Stimulated activated CD8-positive, alpha-beta memory T cell treated with anti-CD3 and anti-CD28 coated beads, Interleukin-4, amount 100 ng/mL, for 1 hour (primary cell): ENCODE measurements at places on chromosomes 1 and 21.

DNA sequence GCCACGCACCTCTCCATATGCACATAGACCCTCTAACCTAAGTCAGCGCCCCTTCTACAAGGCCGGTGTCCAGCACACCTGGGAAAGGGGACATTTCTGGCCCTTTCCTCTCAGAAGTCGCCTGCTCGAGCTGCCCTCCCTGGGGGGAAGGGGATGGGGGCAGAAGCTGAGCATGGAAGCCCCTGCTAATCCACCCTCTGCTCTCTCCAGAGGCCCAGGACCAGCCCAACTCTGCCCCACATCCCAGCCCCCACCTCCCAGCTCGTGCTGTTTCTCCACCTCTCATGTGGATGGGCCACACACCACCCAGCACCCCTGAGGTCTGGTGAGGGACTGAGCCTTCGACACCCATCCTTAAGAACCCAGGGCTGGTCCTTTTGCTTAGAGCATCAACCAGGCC lies 14.8 kb downstream of the TNFRSF1B start:
- no peak for DNase-seq

GRCh38 chr1:40768146-40768990 lies 15.2 kb upstream of the KCNQ4 start:
- DNase-seq: no peak

DNA sequence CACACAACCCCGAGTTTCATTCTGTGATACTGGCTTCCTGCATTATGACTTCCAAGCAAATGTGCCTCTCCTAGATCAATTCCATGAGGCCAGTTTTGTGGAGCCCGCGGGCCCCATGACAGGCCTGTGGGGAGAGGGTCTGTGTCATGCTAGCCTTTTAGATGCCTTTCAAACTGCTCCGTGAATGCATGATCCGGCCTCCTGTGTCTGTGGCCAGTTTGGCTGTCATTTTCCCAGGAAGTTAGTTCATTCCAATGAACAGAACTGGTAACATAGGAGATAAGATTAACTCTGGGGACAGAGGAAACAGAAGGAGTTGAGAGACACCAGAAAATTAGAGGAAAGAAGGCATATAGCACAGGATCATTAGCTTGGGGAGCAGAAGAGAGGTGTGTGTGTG lies 3.2 kb downstream of the FNDC7 start:
- DNase-seq: no peak

GRCh38 chr1:227260433-227260832 lies 57.9 kb downstream of the CDC42BPA start:
- no peak for DNase-seq

- no peak for DNase-seq
Measured at GRCh38 chr21:25689226-25689625, 45.5 kb downstream of the ATP5PF start.

- DNase-seq: no peak
Measured at GRCh38 chr1:15994590-15995351, 9.3 kb upstream of the SRARP start.

GRCh38 chr1:27643600-27644368 lies 8.8 kb upstream of the FGR start:
- peak; percentile 42 for DNase-seq

DNA sequence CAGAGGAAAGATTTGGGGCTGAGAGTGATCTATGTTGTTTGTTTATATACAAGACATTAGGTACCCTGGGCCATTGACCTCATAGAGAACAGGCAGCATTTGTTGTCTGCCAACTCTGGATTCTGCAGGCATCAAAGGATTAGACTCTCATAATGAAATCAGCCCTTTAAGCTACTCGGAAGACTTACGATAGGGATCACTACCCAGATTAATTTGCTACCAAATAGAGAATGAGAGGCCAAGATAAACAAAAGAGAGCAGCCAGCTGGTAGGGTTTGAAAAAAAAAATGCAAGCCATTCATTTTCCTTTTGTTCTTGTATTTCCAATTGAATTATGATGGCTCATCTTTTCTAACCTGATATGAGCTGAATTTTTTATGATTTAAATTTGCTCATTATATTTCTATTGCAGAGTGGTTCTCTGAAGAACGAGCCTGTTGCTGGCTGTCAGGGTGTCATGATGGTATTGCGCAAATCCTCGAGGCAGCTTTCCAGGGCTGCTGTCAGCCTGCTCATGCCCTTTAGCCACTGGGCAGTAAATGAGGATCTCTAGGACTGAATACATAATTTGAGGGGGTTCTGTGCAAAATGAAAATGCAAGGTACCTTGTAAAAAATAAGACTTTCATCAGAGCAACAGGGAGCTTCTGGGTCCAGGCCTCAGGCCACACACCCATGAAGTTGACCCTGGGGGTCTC lies 116.4 kb upstream of the KCNJ15 start:
- no peak for DNase-seq

DNA sequence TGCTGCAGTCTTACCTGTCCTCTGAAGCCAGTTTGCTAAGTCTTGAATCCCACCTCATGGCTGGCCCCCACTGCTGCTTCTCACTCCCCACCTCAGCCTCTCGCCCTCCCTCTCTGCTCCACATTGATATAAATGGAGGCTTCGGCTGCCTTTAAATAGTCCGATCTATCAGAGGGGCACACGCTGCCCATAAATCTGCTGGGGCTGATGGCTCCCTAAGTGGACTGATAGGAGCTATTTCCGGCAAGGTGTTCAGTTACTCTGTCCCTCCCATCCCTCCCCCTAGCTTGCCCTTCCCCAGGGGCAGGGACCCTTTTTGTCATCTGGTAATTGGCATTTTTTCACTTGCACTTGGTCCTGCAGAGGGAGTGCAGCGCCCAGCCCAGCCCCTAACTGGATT lies 108.4 kb downstream of the TMEM53 start:
- DNase-seq: no peak

DNA sequence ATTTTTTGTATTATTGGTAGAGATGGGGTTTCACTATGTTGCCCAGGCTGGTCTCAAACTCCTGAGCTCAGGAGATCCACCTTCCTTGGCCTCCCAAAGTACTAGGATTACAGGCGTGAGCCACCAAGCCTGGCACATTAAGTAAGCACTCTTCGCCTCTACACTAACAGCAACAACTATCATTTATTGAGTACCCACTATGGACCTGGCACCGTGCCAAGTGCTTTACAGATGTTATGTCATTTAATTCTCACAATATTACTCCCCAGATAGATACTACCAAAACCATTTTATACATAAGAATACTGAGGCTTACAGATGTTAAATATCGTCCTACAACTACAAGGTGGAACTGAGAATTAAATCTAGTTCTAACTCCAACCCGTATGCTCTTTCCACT lies 50.1 kb downstream of the TUT4 start:
- no peak for DNase-seq

DNA sequence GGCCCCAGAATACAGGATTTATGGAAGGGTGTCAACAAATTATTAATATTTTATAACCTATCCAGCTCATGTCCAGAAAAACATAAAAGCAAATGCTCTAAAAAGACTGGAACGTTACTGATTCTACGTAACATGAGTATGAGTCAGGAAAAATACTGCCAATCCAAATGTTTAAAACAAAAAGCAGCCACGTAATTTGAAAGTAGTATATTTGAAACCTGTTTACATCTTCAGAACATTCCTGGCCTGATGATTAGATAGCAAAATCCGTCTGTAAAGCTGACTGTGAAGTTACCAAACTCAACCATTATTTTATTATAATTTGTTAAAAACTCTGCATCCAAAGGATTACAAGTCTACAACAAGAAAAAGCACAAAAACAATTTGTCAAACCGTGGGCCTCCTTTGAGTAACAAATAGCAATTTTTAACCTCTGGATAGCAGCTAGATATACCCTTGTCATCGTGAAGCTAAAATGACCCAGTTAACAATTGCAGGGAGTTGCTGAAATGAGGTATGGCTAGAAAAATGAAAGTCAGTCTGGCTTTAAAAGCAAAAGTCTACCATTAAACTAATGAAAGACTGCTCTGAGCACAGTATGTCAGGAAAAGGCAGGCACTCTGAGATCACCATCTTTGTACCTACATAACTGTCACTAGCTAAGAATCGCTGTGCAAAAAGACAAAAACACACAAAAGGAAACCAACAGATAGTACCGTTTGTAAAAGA lies 1.2 kb downstream of the UBR4 start:
- DNase-seq: no peak

DNA sequence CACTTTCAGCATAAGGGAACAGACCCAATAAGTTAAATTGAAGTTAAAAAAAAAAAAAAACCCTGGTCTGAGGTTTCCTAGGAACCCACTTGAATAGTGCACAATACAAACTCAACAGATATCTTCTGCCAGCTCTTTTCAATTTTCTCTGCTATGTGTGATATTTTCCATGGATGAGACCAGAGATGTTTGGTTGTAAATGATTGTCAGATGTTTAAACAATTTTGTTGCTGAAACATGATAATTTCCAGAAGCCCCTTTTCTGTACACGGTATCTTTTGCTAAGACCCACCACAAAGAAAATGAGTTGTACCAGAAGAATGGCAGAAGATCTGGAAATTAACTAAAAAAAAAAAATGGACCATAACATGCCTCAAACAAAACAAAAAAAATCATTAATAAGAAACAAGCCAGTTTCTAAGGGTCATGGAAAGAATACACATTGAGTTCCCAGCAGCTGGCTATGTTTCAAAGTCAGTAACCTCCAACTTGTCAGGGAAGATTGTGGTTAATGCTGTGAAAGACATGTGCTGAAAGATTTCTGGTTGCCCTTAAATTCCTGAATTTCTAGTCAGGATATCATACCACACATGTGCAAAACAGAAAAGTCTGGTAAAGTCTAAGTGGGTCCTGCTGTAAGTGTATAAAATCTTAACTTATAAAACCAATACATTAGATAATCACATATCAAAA lies 35.6 kb upstream of the MGST3 start:
- DNase-seq: no peak

- DNase-seq: no peak
Measured at GRCh38 chr1:47213230-47213963, 18.6 kb downstream of the TAL1 start.

DNA sequence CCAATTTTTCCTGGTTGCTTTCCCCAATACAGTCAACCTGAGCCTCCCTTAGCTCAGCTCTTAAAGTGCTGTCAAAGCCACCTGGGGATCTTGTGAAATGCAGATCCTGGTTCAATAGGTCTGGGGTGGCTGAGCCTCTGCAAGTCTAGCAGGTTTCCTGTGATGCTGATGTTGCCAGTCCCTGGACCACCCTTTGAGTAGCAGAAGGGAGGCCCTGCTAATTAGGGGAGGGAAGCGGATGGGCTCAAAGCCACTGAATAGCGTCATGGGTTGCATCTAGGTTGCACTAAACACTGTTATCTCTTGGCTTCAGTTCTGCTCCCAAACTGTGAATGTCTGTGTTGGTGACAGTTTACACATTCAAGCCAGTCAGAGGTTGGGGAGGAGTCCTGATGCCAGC lies 127.2 kb downstream of the KAZN start:
- DNase-seq: no peak

DNA sequence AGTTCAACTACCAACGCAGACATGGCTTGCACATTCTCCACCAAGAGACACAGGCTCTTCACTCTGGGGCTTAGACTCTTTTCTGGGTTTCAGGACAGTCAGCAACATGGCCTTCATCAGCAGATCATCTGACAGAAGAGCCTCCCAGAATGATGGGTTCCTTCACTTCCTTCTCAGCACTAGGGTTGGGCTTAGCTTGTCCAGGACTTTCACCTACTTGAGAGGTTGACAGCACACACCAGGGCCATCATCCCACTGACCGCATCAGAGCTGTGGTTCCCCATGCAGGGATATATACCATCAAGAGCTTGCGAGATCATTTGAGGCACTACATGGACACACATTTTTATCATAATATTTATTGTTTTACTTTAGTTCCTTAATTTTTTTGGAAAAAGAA lies 10.4 kb upstream of the NCF2 start:
- DNase-seq: no peak

DNA sequence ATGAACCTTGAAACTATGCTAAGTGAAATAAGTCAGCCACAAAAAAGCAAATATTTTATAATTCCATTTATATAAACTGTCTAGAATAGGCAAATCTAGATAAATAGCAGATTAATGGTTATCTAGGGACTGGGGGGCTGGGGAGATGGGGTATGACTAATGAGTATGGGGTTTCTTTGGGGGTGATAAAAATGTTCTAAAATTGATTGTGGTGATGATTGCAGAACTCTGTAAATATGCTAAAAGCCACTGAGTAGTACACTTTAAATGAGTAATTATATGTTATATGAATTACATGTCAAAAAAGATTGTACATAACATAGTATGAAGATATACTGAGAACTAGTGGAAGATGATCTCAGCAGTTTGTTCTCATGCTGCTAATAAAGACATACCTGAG lies 675.0 kb downstream of the KIF26B start:
- DNase-seq: no peak

DNA sequence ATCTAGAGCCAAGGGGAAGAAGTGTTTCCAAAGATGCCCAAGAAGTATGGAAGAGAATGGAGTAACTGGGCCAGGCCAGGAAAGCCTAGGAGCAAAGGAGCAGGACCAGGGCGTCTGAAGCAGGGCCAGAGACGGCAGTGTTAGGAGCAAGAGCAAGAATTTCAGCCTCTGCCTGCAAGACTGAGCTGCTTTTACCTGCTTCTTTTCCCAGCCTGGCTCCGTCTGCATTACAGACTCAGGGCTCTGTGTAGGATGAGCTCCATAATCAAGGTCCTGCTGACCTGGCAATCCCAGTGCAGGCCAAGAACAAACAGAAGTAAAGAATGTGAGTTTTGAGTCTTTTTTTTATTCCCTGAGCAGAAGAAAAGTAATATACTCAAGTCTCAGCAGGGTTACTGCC lies 10.1 kb downstream of the FMO1 start:
- DNase-seq: no peak

DNA sequence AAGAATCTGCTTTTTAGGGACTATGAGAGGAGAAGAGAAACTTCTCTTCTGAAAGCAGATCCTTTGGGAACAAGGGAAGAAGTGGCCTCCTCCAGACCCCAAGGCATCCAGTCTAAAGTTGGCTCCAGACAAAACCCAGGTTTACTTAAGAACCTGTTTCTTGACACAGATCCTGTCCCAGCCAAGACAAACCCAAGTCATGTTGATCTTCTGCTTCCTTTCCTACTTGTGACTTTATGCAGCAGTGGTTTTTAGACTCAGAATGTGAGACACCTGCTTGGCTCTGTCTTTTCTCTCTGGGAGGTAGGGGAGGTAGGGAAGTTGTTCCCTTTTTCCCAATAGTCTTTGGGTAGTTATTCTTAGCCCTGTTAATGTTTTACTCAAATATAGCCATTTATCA lies 38.3 kb downstream of the ELAPOR1 start:
- DNase-seq: no peak

DNA sequence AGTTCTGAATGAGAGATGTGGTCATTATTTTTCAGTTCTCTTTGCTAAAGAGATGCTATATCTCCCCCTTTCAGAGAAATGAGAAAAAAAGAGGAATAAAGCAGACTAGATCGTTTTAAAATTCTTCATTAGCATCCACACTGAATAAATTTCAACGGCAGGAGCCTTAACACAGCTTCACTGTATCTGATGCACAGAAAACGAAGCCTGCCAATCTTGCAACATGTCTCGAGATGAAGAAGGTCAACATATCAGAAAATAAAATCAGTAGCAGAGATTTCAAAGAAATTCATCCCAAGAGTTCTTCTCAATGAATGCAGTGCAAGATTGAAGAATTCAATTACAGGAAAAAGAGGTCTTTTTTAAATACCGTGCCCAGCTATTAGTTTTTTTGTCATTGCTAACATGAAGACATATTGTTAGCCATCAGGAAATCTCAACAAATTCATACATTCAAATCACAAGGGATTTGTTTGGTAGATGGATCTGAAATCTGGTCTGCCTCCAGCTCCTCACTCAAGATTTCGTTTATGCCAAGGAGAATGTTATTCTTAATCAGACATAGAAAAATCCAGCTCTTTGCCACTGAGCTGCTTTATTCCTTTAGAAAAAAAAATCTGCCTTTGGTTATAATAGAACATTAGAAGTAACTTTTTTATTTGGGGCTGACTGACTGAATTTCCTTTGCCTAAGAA lies 76.4 kb upstream of the DAB1 start:
- no peak for DNase-seq
